Thoracic aorta (tissue), 2 donors: ENCODE measurements at places on chromosomes 1 and 21. TPM values are rescaled to one million over a fixed set of nuclear protein-coding genes. Genes with fewer than 3 reads are reported as not detected.

DNA sequence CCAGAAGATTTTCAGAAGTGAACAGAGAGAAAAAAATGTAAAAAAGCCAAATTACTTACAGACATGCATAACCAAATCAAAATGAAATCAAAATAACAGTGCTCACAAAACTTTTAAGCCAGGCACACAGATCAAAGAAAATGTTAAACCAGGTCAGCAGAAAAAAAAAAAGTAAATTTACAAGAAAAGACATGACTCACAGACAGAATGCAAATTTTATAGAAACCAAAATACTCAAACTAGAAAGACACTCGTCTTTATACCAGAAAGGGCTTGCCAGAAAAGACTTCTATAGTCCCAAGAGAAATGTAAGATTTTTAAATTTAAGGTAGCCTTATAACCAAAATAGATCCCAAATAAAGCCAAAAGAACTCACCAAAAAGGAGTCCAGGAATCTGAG is 86.5 kb upstream of the COG2 start:
- no peak overlapping the region for H3K4me3 ChIP-seq
- no peak overlapping the region for H3K27ac ChIP-seq
- H3K36me3 ChIP-seq: no peaks in the 10 kb centered on the region
- H3K27me3 ChIP-seq: no peaks in the 10 kb centered on the region
- H3K4me1 ChIP-seq: no peaks in the 10 kb centered on the region
- DNase-seq: no peak

HUNK gene
- 0.42 TPM for total RNA-seq

BACE2 gene
- 129 TPM for total RNA-seq

DNA sequence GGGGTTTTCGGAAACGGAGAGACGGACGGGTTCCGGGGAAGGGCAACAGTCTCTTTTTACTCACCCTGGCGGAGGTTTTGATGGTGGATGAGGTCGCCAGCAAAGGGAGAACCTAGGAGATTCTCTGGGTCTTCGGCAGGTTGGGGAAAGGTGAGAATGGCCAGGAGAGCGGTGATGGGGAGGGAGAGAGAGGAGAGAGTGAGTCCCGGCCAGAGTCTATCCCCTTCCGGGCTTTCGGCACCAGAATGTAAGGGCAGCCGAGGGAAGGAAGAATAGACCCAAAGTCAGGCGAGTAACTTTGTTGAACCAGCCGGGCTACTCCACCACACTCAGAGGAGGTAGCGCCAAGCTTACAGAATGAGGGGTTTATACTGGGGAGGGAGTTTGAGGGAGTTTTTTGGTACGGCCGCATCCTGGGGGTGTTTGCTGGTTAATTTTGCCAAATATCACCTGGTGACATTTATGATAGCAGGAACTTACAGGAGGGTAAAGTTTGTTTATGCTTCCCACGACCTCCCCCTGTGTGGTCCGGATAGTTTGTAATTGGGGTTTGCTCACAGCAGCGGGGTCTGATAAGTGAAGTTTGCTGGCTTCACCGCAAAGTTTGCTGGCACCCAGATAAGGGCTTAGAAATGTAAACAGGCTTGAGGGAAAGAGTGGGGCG is 141.1 kb upstream of the ETV3 start:
- no peak overlapping the region for H3K27ac ChIP-seq
- no peak overlapping the region for H3K4me3 ChIP-seq
- H3K36me3 ChIP-seq: no peaks in the 10 kb centered on the region
- H3K27me3 ChIP-seq: no peaks in the 10 kb centered on the region
- H3K4me1 ChIP-seq: no peaks in the 10 kb centered on the region
- DNase-seq: no peak

SLFNL1 gene
- total RNA-seq: 1.3 TPM

- peak overlapping the region; percentile 15 for H3K4me3 ChIP-seq
- H3K4me1 ChIP-seq: peaks cover 22% of the 10 kb centered on the region
- no peaks in the 10 kb centered on the region for H3K27me3 ChIP-seq
- peak; percentile 15 for DNase-seq
- peak overlapping the region; percentile 73 for H3K27ac ChIP-seq
- no peaks in the 10 kb centered on the region for H3K36me3 ChIP-seq
Observed at GRCh38 chr21:27570306-27570868, 603.5 kb upstream of the ADAMTS5 start.

SELL gene
- total RNA-seq: 4.2 TPM

GRCh38 chr21:44365967-44366585 is 12.7 kb downstream of the TRPM2 start:
- H3K4me1 ChIP-seq: no peaks in the 10 kb centered on the region
- H3K27me3 ChIP-seq: no peaks in the 10 kb centered on the region
- DNase-seq: no peak
- no peak overlapping the region for H3K27ac ChIP-seq

DNA sequence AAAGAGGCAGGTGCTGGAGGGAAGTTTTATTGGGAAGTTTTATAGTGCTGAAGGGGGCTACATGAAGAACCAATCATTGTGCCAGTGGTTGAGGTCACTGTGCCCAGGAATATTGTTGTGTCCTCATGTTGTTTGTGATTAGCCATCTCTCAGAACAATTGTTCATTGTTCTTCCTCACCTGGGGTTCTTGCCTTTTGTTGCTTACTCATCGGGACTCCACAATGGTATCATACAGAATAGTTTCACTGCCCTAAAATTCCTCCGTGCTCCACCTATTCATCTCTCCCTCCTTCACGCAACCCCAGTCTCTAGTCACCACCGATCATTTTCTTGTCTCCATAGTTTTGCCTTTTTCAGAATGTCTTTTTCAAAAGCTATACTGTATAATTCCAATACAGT is 38.9 kb upstream of the CDC14A start:
- H3K4me3 ChIP-seq: no peak overlapping the region
- H3K27ac ChIP-seq: no peak overlapping the region
- H3K4me1 ChIP-seq: no peaks in the 10 kb centered on the region
- no peaks in the 10 kb centered on the region for H3K27me3 ChIP-seq
- H3K36me3 ChIP-seq: no peaks in the 10 kb centered on the region

- peak overlapping the region; percentile 98 for H3K27ac ChIP-seq
- peaks cover 22% of the 10 kb centered on the region for H3K36me3 ChIP-seq
- no peaks in the 10 kb centered on the region for H3K27me3 ChIP-seq
- H3K4me1 ChIP-seq: peaks cover 9% of the 10 kb centered on the region
- peak overlapping the region; percentile 87 for H3K4me3 ChIP-seq
Observed at GRCh38 chr1:151165281-151165737, 393 bp downstream of the LYSMD1 start.

GRCh38 chr1:31981972-31982371 is 31.7 kb upstream of the KHDRBS1 start:
- no peak overlapping the region for H3K27ac ChIP-seq
- no peak overlapping the region for H3K4me3 ChIP-seq
- DNase-seq: no peak
- H3K4me1 ChIP-seq: no peaks in the 10 kb centered on the region
- no peaks in the 10 kb centered on the region for H3K36me3 ChIP-seq
